AG09309 (cell line): ENCODE measurements at places on chromosomes 5 and 9.
A peak's percentile ranks its signal among the peaks of the same experiment; 100 is the strongest.

GRCh38 chr5:123285122-123286023, 137.8 kb downstream of the CEP120 start:
- DNase-seq, result no peak

DNA sequence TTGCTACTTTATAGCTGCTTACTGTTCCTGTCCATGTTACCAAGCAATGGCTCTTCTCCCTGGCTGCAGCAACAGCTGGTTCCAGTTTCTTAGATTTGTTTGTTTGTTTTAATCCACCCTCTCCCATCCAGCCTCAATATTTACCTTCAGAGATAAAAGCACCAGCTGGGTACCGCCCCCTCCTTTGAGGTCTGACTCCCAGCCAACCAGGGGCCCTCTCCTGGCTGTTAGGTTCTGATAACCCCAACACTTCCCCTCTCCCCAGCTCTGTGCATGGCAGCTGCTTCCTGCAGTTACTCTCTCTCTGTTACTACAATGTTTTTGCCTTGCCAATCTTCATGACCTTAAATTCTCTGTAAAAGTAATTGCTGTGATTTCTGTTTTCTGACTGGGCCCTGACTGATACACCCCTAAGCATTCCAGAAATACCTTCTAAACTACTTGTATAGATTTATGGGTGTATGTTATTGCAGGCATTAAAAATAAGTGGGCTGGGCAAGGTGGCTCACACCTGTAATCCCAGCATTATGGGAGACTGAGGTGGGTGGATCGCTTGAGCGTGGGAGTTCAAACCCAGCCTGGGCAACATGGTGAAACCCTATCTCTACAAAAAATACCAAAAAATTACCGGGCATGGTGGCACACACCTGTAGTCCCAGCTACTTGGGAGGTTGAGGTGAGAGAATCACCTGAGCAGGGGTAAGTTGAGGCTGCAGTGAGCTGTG, 2.6 kb upstream of the GCNT1 start:
- DNase-seq, result no peak

DNA sequence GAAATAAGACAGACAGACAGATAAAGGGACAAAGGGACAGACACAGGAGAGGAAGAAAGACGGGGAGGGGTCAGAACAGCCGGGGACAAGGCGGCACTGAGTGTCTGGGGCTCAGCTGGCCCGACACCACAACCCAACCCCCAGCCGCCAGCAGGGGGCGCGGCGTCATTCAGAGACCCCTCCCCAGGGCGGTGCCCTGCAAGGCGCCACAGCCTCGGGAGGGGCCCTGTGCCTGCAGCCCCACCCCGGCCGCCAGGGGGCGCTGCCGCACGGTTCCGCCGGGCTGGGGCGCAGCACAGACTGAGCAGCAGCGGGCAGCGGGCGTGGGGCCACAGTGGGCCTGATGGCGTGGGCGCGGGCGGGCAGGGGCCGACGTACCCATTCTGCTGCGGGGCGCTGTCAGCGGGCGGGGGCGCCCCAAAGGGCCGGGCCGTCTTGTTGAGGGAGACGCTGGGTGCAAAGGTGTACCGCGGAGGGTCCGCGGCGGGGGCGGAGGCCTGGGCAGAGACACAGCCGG, 5.9 kb downstream of the PDLIM7 start:
- DNase-seq, result no peak

GRCh38 chr5:172052450-172053236, 46.2 kb upstream of the FBXW11 start:
- peak; percentile 53 for DNase-seq

DNA sequence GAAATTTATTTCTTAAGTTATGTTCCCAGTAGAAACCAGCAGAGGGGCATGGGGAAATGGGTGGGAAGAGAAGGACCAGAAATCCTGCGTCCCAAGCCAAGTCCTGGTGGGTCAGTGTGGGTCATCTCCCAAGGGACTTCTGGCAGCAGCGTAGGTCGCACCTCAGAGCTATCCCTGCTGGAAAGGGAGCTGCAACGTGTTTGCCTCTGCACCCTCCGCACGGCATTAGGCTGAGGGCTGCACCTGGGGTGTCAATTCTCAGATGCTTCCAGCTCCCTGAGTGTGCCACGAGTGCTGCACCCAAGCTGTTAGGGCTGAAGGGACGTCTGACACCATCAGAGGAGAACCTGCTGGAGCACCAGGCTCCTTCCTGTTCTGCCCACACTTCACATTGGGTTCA, 182.8 kb downstream of the CACNA1B start:
- no peak for DNase-seq

DNA sequence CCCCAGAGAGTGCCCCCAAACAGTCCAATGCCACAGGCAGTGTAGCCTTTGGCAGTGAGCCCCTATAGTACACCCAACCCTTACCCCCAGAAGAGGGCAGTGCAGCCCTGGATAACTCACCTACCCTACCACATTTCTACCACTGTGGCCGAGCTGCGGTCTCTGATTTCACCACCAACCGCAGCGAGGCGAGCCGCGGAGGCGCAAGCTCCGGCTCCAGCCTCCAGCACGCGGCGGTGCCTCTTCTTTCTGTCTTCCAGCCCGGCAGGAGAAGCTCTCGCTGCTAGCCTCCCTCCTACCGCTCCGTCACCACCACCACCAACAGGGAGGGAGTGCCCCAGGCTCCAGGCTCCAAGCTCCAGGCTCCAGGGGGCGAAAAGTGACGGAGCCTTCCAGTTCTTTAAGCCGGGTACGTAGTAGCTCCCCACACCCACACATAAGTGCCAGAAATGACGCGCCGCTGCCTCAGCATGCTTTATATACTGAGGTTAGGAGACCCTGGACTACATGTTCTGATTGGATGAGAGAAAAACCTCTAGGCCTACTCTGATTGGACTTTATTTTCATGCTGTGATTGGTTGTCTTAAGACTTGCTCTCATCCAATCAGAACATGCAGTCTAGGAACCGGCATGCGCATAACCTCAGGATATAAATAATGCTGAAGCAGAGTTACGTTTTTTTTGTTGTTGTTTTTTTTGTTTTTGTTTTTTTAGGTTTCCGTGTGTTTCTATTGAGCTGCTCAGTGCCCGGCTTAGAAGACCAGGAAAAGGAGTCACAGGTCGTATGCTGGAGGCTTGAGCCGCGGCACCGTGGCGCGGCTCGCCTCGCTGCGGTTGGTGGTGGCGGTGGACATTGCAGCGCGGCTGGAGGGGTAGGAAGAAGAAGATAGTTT, at the start of gene PCAT7:
Gene PCAT7, plus strand, starts transcription at position 645 of the 893 bp plus-strand sequence.
- DNase-seq, result no peak

DNA sequence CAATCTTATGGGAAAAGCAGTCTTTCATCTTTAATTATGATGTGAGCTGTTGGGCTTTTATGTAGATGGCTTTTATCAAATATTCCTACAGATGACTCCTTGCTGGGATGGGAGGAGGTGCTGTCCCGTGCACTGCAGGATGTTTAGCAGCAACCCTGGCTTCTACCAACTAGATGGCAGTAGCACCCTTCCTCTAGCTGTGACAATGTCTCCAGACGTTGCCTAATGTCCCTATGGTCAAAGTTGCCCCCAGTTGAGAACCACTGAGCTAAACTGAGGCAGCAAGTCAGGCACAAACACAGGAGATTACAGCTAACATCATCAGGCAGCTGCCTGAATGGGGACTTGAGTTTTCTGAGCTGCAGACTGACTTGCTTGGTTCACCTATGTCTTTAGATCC, 401.9 kb upstream of the PDE4D start:
- no peak for DNase-seq

DNA sequence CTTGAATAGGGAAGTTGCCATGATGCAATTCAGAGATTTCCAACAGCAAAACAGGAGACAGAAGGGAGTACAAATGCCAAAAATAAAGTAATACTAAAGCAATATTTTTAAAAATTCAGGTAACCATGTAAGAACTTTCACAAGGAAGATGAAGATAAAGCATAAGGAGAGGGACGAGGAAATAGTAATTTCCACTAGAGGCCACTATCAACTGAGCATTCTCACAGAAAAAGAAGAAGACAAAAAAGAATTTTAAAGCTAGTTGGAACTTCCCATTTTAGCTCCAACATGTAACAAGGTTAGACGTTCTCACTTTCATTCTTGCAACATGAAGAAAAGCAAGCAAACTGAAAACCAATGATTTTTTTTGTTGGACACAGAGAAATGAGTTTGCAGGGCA, 779.9 kb upstream of the CDH6 start:
- DNase-seq, result no peak

DNA sequence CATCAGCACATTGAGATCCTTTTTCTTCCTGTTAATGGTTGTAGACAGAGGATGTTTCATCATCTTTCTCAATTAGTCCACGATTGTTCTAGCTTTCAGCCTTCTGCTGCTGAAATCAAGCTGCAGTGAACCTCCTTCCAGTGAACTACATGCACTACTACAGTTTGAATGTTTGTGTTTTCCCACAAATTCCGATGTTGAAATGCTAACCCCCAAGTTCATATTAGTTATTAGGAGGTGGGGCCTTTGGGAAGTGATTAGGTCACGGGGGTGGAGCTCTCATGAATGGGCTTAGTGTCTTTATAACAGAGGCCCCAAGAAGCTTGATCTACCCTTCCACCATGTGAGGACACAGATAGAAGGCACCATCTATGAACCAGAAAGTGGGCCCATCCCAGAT, 32.9 kb downstream of the NSG2 start:
- DNase-seq, result no peak

- no peak for DNase-seq
Measured at GRCh38 chr5:126383246-126383645, 40.0 kb upstream of the GRAMD2B start.

GRCh38 chr5:160105686-160106360, 13.4 kb downstream of the PWWP2A start:
- no peak for DNase-seq

DNA sequence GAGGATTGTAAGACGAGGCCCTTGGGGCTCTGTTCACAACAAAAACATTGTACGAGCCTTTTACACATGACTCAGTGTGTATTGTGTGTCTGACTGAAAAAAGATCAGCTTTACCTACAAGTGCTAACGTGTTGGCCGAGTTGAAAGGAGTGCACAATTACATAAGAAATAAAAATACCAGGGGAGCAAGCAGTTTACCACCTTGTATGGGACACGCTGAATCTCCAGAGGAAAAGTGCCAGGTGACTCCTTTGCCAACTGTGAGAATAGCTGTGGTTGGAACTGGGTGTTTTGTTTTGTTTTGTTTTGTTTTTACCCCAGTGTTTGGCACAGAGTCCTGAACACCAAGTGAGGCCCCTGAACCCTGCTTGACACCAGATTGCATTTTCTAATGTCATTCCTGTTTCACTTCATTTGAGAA, 32.8 kb upstream of the ZSWIM6 start:
- DNase-seq, result no peak

DNA sequence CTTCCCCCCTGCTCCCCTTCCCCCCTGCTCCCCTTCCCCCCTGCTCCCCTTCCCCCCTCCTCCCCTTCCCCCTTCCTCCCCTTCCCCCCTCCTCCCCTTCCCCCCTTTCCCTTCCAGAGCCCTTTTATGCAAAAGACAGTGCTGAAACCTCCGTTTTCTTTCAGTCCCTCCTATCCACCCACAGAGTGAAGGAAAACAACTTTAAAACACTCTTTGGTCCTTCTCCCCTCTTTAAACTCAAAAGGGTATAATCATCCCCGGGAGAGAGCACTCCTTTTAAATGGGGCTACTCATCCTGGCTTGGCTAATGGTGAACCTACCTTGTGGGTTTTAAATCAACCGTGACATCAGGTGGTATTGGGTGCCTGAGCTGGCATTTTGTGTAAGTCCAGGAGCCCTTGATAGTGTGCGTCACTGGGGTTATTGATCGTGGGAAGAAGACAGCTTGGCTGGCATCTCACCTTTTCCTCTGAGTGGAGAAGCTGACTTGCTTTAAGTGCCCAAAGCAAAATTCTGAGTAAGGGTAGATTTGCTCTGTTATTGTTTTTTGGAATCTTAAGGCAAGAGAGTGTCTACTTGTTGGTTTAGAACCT, 2.7 kb downstream of the LARP1 start:
- no peak for DNase-seq

GRCh38 chr5:90569084-90569483, 10.5 kb downstream of the ADGRV1 start:
- DNase-seq, result no peak

- DNase-seq, result peak; percentile 74
Measured at GRCh38 chr9:95023217-95024003, 294.1 kb downstream of the FANCC start.

GRCh38 chr5:1743061-1743768, 56.4 kb downstream of the MRPL36 start:
- DNase-seq, result no peak

- DNase-seq, result peak; percentile 57
Measured at GRCh38 chr5:149605998-149606724, 24.9 kb downstream of the ARHGEF37 start.

DNA sequence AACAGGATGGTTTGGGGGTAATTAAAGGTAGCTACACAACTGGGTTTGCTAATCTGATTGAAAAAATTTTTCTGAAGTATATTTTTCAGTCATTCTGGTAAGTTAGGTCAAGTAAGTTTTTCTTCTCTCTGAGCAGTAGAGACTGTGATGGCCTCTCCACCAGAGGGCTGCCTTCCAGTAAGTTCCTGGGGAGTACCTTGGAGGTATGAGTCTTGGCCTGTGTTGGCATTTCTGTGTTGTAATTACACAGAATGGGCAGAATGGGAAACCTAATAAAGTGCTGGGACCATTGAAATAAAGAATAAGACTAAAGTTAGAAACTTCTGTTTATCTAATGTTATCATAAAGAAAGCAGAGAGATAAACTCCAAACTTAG, 430.8 kb downstream of the ARHGEF28 start:
- DNase-seq, result no peak

DNA sequence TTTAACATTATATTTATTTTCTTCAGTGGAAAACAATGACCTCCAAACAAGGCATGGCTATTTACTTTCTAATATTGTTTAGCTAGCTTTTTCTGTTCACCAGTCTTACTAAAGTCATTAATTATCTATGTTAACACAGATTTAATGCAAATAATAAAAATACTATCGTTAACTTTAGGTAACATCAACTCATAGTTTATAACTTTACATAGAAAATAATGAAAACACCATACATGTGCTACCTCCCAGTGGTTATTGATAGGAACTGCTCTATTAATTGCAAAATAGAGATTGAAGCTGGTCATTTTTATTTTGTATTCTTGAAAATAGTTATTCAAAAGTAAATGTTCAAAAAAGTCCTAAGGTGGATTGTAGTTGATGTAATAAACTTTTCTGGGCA, 78.3 kb upstream of the HCN1 start:
- DNase-seq, result no peak

- DNase-seq, result no peak
Measured at GRCh38 chr5:27062451-27062850, 24.1 kb upstream of the CDH9 start.

GRCh38 chr9:69140123-69140735, 33.8 kb upstream of the TJP2 start:
- DNase-seq, result no peak

DNA sequence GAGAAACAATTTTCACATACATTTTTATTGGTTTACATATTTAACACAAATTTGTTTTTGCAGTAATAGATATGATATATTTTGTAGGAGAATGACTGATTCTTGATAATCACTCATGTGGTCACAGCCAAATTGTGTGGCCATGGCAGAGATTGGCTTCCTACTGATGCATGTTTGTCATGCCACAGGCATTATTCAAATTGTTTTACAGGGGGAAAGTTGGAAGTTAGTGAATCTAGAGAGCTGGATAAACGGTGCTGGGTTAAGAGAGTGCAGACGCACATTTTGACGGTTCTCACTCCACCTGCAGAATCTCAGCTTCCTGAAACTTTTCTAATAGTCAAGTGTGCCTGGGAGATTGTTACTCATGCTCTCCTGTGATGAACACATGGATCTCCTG, 91.1 kb upstream of the FBN2 start:
- DNase-seq, result peak; percentile 40
